ENCODE measurements at places on chromosomes 5 and 9. TPM values are rescaled to one million over a fixed set of nuclear protein-coding genes. Genes with fewer than 3 reads are reported as not detected.

The C5orf46 gene
- not detected for total RNA-seq

The NEUROG1 gene
- not detected for total RNA-seq

The PHF2 gene
- 23.6 TPM for total RNA-seq

The PDE6A gene
- total RNA-seq: not detected

The NR5A1 gene
- total RNA-seq: not detected

The PCDHB3 gene
- 5.7 TPM for total RNA-seq

The HEMGN gene
- total RNA-seq: not detected

The IRX1 gene
- total RNA-seq: not detected

The OR1J2 gene
- total RNA-seq: not detected

The FAM200C gene
- total RNA-seq: 9.1 TPM

The PRLR gene
- 0.50 TPM for total RNA-seq

The HINT2 gene
- 26.2 TPM for total RNA-seq

The PPP1R26 gene
- total RNA-seq: 20.0 TPM

DNA sequence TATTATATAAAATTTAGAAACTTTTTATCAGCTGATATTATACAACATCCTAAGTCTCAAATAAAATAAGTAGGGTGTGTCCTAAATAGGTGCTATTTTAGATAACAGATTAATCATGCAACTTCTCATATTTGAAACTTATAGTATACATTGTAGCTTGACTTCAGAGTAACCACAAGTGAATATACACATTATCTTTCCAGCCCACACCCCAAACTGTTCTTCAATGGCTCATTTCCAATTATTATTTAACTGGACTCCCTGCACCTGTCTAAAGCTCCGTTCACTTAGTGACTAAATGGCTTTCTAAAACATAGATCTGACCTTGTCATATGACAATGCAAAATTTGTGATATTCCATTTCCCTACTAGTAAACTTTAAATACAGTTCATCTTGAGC, 490.9 kb upstream of the RGMB start:
- no peak for DNase-seq

- DNase-seq: peak; percentile 20
Observed at GRCh38 chr9:17906176-17906840, 327.4 kb downstream of the SH3GL2 start.

DNA sequence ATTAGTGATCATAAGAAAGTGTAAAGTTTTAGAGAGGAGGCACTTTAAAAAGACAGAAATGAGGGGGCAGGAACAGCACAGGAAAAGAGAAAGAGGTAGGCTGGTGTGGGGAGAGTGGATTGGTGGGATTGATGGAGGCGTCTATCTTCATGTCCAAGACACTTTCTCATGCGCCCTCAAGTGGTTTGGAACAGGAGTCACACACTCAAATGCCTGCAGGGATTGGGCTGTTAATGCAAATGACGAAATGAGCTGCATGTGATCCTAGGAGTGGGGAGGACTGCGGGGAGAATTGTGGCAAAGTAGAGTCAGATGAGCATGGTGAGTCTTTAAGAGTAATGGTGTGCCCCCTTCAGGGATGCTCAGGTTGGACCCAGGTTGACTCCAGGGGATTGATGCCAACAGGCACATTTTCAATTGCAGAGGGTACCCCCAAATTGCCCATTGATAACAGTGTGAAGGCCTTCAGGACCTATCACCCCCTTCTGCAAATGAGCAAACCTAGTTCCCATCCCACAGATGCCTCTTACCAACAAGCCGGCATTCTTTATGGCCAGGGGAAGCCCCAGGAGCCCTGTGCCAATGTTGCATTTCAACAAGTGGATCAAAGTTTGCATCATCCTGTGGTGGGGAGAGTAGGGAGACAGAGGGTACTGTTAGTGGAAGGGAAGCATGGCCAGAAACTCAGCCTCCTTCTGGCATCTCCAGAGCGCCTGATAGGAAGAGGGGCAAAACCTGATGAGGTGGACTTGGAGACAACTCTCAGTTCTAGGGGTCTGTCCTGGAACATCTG, 5.3 kb downstream of the SLC36A3 start:
- no peak for DNase-seq

DNA sequence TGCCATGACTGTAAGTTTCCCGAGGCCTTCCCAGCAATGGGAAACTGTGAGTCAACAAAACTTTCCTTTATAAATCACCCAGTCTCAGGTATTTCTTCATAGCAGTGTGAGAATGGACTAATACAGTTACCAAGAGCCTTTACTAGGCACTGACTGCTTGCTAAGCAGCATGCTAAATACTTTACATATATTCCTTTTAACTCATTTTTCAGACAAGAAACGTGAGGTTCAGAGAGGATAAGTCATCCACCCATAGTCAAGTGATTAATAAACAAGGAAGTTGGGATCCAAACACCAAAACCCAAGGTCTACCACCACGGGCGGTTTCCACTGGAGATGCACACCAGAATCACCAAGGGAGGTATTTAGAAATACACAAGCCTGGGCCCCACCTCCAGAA, 50.8 kb downstream of the GABBR2 start:
- no peak for DNase-seq

GRCh38 chr5:93209476-93209875, 371.5 kb downstream of the NR2F1-AS1 start:
- no peak for DNase-seq

GRCh38 chr9:4796988-4797853, 4.5 kb downstream of the RCL1 start:
- no peak for DNase-seq

- no peak for DNase-seq
Observed at GRCh38 chr5:42502613-42503470, 79.6 kb downstream of the GHR start.

- DNase-seq: no peak
Observed at GRCh38 chr5:110916381-110917049, 155.0 kb upstream of the TSLP start.

DNA sequence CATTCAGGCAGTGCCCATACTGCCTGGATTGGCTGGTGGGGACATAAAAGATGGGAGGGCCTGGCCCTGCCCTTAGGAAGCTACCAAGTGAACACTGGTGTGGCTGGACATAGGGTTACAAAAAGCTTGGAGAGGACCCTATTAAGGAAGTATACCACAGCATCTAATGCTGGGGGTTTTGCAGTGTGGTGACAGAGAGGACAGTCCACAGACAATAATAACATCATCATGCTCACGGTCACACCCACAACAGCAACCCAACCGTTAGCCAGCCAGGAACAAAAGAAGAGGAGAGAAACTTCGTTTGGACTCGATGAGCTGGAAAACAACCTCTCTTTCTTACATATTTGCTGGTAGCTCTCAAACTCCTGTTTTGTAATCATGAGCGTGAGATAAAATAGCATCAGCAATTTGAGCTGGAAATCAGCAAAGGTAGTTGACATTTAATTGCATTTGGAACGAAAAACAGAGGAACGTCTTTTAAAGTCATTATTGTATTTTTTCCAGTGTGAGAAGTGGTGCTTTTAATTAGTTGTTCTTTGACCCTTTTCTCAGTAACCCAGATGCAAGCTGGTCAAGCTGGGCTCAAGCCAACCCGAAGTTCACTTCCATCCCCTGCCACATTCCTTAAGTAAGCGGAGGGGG, 73.4 kb downstream of the NSG2 start:
- no peak for DNase-seq

GRCh38 chr9:70921136-70921535, 200.3 kb downstream of the TRPM3 start:
- DNase-seq: no peak

- no peak for DNase-seq
Observed at GRCh38 chr9:36968574-36969215, 65.4 kb downstream of the PAX5 start.

DNA sequence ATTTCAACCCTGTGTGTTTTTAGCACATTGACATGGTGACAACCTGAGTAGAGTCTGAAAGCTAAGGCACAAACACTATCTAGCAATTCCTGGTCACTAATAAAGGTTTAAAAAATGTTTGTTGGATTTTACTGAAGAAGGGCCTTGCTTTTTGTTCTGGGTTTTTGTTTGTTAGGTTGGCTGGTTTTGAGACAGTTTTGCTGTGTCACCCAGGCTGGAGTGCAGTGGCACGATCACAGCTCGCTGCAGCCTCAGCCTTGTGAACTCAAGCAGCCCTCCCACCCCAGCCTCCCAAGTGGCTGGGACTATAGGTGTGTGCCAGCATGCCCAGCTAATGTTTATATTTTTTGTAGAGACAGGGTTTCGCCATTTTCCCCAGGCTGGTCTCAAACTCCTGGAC, 39.0 kb downstream of the PRKACG start:
- DNase-seq: no peak

GRCh38 chr5:4453655-4454054, 686.5 kb upstream of the ADAMTS16 start:
- DNase-seq: no peak

- DNase-seq: no peak
Observed at GRCh38 chr5:53892224-53892623, 331.8 kb downstream of the NDUFS4 start.

DNA sequence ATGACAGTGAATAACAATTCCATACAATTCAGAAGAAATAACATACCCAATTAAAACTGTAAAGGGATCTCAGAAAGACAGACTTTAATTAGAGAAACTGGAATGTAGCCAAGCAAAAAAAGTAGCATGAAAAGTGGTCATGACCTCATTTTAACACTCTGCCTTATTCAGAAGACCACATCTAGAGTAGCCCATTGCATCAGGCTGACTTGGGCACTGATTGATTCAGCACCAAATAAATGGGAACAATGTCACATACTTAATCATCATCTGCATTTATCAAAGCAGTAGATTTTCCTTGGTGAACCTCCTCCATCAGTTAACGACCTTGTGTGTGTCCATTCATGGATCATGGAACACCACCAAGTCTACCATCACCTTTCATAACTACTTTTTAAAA, 992.1 kb downstream of the NR2F1-AS1 start:
- no peak for DNase-seq

- no peak for DNase-seq
Observed at GRCh38 chr5:178529080-178529479, 61.1 kb downstream of the COL23A1 start.

GRCh38 chr5:52776116-52776515, 11.6 kb upstream of the ITGA1 start:
- DNase-seq: no peak

- DNase-seq: no peak
Observed at GRCh38 chr9:69817202-69817601, 3.4 kb upstream of the CFAP95 start.

GRCh38 chr9:124880501-124880900, 18.6 kb downstream of the ARPC5L start:
- no peak for DNase-seq

DNA sequence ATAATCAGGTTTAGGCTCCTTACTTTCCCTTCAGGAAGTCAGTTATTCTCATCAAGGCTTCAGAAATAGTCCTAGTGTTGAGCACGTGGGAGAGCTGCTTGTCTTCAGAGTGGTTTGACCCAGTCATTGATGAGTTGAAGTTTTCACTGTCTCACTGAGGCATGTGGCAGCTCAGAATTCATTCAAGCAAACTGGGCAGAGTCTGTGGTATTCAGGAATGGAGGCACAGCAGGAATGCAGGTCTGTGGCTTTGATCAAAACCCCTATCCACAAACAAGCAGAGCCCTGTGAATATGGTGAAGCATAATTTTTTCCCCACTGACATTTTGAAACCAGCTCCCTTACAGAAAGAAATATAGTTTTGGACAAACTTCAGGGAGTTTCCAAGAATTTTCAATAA, 207.3 kb downstream of the CD180 start:
- no peak for DNase-seq

DNA sequence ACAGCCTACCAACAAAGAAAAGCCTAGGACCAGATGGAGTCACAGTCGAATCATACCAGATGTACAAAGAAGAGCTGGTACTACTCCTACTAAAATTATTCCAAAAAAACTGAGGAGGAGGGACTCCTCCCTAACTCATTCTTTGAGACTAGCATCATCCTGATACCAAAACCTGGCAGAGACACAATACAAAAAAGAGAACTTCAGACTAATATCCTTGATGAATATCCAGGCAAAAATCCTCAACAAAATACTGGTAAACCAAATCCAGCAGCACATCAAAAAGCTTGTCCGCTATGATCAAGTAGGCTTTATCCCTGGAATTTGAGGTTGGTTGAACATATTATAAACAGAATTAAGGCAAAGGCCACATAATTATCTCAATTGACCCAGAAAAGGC, 900.4 kb upstream of the ARRDC3 start:
- DNase-seq: no peak

- no peak for DNase-seq
Observed at GRCh38 chr5:115840873-115841272, 492 bp downstream of the ATG12 start.

- no peak for DNase-seq
Observed at GRCh38 chr5:5598547-5599113, 176.2 kb downstream of the ICE1 start.

DNA sequence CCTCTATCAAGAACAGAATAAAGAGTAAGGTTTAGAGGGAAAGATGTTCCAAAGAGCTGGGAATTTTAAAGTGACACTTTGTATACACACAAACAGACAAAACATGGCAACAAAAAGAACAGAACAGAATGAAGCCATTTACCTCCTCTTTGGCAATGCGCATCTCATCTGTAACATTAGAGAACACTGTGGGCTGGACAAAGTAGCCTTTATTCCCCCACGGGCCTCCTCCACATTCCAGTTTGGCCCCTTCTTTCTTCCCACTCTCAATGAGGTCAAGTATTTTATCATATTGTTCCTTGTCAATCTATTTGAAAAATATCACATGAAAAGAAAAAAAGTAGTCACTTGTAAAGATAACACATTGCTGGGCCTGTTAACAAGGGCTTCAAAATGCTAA, 41.0 kb downstream of the ALDH1A1 start:
- no peak for DNase-seq

DNA sequence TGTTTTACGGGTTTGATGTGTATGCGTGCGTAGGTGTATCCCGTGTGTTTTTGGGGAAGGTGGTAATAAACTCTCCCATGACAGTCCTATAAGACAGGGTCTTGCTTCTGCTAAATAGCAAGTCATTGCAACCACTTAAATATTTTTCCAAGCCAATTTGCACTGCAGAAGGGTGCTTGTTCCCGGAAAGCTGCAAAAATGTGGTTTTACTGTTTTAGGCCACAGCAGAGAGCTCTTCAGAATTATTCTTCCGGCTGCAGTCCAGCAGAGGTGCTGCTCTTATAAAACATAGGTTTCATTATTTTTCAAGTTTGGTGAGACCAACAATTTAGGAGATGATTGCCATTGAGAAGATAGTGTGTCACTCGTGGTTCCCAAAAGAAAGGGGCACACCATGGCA, 192.8 kb downstream of the NTRK2 start:
- DNase-seq: no peak

- no peak for DNase-seq
Observed at GRCh38 chr5:89071941-89072331, 189.0 kb upstream of the MEF2C start.

- DNase-seq: no peak
Observed at GRCh38 chr9:73137286-73137899, 14.3 kb upstream of the ANXA1 start.

GRCh38 chr5:17087035-17087434, 130.4 kb upstream of the BASP1 start:
- DNase-seq: no peak

DNA sequence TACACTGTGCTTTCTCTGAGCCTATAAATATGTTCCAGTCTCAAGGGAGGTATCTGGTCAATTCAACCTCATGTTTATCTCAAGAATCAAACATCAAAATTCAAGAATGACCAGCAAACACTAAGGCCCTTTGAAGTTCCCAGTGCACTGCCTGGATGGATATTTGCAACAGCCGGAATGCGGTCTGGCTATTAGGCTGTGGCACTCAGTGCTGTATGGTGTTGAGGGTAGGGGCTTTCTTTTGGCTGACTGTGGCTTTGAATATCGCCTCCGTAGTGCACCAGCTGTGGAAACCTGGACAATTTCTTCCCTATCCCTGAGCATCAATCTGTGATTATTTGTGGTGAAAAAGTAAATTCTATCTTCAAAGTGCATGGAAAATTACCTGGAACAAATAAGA, 220.4 kb downstream of the BRINP1 start:
- no peak for DNase-seq

All from dorsolateral prefrontal cortex (tissue), 122 donors.